ENCODE measurements at places on chromosomes 1 and 21. TPM values are rescaled to one million over a fixed set of nuclear protein-coding genes. Genes with fewer than 3 reads are reported as not detected.
A peak's percentile ranks its signal among the peaks of the same experiment; 100 is the strongest.

The ST6GALNAC5 gene
- total RNA-seq, result 32.9 TPM

The FAM229A gene
- total RNA-seq, result 12.2 TPM

The KAZN gene
- 58.5 TPM for total RNA-seq

GRCh38 chr21:34122047-34122446 lies 48.7 kb downstream of the MRPS6 start:
- H3K27ac ChIP-seq, result peak overlapping the region; percentile 25
- no peaks in the 10 kb centered on the region for H3K27me3 ChIP-seq
- H3K36me3 ChIP-seq, result peaks cover 19% of the 10 kb centered on the region
- H3K4me1 ChIP-seq, result peaks cover 40% of the 10 kb centered on the region
- no peak overlapping the region for H3K4me3 ChIP-seq

DNA sequence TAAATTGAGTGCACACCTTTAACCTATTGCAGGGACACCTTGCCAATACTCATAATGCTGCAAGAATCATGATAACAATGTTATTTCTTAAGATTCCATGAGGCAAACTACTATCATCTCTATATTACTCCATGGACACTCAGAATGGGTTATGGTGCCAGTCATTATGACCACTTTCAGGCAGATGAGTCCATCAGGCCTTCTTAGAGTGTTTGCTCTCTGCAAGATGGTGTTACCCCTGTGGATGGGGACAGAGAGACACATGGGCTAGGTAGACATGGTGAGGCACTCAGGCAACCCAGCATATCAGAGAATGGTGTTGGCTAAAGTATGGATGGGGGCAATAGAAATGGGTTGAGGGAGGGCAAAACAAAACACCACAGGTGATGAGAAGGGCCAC lies 59.7 kb downstream of the XCL2 start:
- peaks cover 12% of the 10 kb centered on the region for H3K4me1 ChIP-seq
- no peaks in the 10 kb centered on the region for H3K27me3 ChIP-seq
- peak overlapping the region; percentile 33 for H3K27ac ChIP-seq

DNA sequence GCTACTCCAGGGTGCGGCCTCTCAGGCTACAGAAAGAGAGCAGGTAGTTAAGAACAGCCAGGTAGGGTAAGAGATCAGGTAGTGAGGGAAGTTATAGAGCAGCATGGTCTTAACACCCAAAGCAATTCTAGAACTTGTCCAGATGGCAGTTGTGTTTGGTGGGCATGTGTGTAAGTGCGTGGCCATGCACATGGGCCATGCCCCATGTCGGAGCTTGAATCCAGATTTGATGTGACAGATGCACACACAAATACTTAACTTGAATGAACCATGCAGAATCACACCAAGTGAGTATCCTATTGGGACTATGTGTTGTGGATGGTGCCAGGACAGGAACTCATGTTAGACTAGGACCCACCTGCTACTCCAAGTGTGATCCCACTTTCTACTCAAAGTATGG lies 145.7 kb upstream of the HMGB4 start:
- H3K27ac ChIP-seq, result no peak overlapping the region
- no peaks in the 10 kb centered on the region for H3K4me1 ChIP-seq
- no peak for DNase-seq
- H3K27me3 ChIP-seq, result no peaks in the 10 kb centered on the region
- no peaks in the 10 kb centered on the region for H3K36me3 ChIP-seq

DNA sequence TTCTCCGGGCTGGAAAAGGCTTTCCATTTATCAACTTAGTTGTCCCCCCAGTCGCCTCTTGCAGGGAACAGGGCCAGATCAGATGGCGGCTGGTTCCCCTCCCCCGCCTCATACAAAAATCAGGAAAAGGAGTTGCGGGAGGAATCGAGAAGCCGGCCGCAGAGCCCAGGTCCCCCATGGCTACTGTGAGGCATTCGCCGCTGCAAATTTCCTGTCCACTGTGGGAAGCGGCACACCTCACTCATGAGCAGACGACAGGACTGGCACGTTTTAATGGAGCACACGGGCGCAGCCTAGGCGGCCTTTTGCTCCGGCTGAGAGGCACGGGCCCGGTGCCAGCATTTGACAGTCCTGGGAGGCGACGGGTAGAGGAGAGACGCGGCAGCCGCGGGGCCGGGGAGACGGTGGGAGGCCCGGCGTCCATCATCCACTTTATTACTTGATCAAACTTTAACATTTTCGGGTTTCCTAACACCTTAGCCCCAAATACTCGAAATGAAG lies 1.1 kb downstream of the GNG4 start:
- H3K27ac ChIP-seq, result no peak overlapping the region
- H3K27me3 ChIP-seq, result peaks cover 18% of the 10 kb centered on the region
- H3K36me3 ChIP-seq, result no peaks in the 10 kb centered on the region
- H3K4me3 ChIP-seq, result peak overlapping the region; percentile 54
- no peak for DNase-seq
- peaks cover 5% of the 10 kb centered on the region for H3K4me1 ChIP-seq

DNA sequence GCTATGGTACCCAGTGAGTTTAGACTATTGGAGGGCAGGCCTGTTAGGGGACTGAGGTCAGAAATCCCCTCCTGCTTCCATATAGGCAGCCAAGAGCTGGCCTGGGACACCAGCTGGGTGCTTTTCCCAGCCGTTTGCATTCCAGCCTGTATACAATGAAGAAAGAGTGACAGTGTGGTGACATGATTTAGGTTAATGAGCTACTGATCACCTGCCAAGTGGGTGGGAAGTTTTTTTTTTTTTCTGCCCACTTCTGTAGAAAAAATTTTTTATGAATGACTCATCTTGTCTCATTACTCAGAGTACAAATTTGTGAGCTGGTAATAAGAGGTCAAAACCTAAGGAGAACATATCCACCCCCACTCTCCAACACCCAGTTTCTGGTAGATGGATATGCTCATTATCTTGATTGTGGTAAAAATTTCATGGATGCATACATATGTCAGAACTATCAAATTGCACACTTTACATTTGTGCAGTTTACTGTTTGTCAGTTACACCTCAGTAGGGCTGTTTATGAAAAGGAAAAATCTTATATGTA lies 16.4 kb upstream of the CGN start:
- no peak overlapping the region for H3K4me3 ChIP-seq
- H3K27me3 ChIP-seq, result no peaks in the 10 kb centered on the region
- no peaks in the 10 kb centered on the region for H3K36me3 ChIP-seq
- DNase-seq, result no peak
- no peaks in the 10 kb centered on the region for H3K4me1 ChIP-seq
- H3K27ac ChIP-seq, result no peak overlapping the region

- H3K36me3 ChIP-seq, result no peaks in the 10 kb centered on the region
- H3K4me1 ChIP-seq, result no peaks in the 10 kb centered on the region
- no peak for DNase-seq
- H3K27me3 ChIP-seq, result no peaks in the 10 kb centered on the region
These were observed 107.7 kb downstream of the MAB21L3 start for GRCh38 chr1:116218922-116219321.
